ENCODE measurements at places on chromosomes 1 and 21. TPM values are rescaled to one million over a fixed set of nuclear protein-coding genes. Genes with fewer than 3 reads are reported as not detected.

DNA sequence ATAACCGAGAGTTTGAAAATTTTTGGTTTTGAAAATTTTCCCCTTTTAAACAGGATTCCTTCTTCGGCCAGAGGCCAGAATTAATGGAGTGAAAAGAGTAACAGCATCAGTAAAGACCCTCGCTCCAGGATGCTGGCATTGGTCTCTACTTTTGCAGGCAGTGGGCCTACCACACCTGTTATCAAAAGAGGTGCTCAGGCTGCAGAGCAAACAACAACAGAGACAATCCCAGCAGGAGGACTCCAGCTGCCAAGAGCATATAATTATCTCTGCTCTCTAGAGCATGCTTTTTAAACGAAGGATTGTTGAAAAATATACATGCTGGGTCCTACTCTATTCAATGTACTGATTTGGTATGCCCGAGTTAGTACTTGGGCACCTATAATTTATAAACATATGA, 1048.5 kb downstream of the PLA2G4A start:
- H3K27ac ChIP-seq = no peak overlapping the region
- no peaks in the 10 kb centered on the region for H3K36me3 ChIP-seq
- H3K4me3 ChIP-seq = no peak overlapping the region
- DNase-seq = no peak
- H3K27me3 ChIP-seq = no peaks in the 10 kb centered on the region

GRCh38 chr1:112057736-112058135, 68.3 kb upstream of the KCND3 start:
- H3K4me1 ChIP-seq = no peaks in the 10 kb centered on the region
- no peak overlapping the region for H3K4me3 ChIP-seq
- H3K36me3 ChIP-seq = no peaks in the 10 kb centered on the region

DNA sequence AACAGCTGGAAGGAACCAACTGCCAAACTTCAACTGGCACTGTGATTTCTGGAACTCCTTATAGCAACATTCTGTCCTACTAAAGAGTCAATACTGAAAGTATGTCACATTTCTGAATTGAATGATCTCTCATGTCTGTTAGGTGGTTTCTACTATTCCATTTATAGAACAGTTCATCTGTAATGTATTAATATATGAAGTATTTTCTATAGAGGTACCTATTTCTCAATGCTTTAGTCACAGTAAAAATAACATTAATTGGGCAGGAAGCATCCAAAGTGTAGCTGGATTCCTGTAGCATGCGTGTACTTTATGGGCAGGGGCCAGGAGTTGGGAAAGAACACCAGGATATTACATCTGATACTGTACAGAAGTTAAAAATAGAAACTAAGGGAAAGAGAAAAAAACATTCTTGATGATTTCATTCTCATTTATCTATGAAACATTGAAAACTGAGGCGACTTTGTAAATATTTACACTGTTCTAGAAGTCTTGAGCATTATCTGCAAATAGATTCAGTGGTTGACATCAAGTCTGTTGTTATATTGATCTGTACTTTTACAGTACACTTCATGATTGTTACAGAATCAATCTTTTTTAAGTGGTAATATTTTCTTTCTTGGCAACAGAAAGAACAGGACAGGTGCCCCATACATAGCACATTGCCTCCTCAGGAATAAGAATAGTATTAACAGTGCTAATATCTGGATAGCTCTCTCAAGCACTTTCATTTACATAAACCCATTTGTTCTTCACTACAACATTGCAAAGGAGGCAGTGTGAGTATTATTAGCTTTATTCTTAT, 6.2 kb upstream of the ZNF281 start:
- peaks cover 6% of the 10 kb centered on the region for H3K4me1 ChIP-seq
- peaks cover 10% of the 10 kb centered on the region for H3K27me3 ChIP-seq
- no peak overlapping the region for H3K27ac ChIP-seq
- H3K4me3 ChIP-seq = no peak overlapping the region
- H3K36me3 ChIP-seq = no peaks in the 10 kb centered on the region

DNA sequence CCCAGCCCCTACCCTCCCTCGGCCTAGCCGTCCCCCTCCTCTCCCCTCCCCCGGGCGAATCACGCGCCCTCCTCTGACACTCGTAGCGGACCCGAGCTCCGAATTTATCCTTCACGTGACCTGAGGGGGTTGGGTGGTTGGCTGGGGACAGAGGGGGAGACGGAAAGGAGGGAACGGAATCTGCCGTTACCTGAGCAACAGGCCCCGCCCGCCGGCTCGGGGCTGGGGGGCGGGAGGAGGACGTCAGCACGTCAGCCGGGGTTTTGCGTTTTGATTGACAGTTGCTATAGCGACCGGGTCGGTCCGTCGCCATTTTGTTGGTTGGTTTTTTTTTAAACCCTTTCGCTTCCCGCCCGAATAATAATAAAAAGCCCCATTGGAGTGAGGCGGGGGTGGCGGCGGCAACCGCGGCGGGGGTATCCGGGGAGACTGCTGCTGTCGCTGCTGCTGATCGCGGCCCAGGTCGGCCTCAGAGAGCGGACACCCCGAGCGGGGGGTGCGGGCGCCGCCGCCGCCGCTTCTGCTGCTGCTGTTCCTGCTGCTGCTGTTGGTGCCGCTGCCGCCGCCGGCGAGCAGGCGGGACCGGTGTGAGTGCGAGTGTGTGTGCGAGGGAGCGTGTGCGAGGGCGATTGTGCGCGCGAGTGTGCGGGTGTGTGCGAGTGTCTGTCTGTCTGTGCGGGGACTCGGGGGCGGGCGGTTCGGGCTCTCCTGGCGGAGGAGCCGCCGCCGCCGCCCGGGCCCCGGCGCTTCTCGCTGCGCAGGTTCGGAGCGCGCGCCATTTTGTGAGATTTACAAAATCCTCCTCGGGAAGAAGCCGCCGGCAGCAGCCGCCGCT, at the start of gene DYRK1A:
TSS of gene DYRK1A (plus strand) at position 292 of the 835 bp plus-strand sequence. CDS start 53,602 bp downstream, outside the sequence.
- peak within 1 kb of the TSS; percentile 99 for H3K4me3 ChIP-seq
- H3K36me3 ChIP-seq = peaks cover 9% of the 10 kb centered on the region
- H3K27me3 ChIP-seq = peaks cover 3% of the 10 kb centered on the region
- H3K4me1 ChIP-seq = peaks cover 39% of the 10 kb centered on the region
- peak within 1 kb of the TSS; percentile 100 for H3K27ac ChIP-seq

DNA sequence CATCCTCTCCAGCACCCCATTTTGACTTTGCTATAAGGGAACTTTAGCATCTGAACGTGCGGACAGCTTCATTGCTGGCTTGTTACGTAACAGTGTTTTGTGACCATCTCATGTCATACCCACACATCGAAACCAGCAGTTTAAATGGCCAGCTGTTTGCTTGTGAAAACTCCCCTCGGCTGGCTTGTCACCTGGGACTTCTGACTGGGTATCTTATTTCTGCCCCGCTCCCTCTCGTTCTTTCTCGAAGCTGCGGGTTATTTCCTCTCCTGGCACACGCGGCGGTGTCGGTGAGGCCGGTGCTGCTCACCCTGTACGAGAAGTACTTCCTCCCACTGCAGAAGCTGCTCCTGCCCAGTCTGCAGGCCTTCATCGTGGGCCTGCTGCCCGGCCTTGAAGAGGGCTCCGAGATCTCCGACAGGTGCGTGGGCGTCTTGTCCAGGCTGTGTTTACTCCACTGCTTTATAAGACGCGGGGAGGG, 43.5 kb downstream of the DOP1B start:
- H3K27me3 ChIP-seq = peaks cover 2% of the 10 kb centered on the region
- peaks cover 15% of the 10 kb centered on the region for H3K36me3 ChIP-seq
- H3K27ac ChIP-seq = no peak overlapping the region
- DNase-seq = no peak

DNA sequence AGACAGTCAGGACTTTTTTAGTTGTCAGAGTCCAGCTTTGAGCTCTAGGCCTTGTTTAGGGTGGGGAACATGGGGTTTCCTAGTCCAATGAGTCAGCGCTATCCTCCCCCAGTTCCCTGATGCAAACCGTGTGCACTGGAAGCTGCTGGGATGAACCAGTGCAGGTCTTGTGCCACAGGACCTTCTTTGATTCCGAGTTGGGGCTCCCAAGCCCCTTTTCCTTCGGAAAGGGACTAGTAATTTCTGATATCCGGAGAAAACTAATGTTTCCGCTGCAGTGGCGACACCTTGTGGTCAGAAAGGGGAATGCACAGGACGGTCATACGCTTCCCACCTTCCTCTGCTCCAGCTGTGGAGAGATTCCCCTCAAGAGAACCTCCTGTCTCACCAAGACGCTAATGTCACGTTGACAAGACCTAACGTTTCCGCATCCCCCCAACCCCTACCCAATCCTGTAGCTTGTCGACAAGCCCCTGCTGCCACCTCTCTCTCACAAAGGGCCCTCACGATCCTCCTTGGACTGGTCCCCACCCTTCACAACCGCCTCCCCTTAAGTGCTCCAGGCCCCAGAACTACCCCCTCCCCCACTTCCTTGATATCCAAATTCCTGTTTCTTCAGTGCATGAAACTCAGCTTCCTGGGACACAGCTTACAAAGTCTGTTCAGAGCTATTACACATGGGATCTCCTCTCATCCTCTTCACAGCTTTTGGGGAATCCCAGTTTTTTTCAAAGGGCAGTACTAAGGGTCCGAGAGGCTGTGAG, 30.9 kb downstream of the GPA33 start:
- H3K36me3 ChIP-seq = no peaks in the 10 kb centered on the region
- H3K4me1 ChIP-seq = peaks cover 10% of the 10 kb centered on the region
- peak; percentile 92 for DNase-seq
- no peak overlapping the region for H3K4me3 ChIP-seq

GRCh38 chr21:42447732-42448131, 44.0 kb downstream of the UBASH3A start:
- H3K4me3 ChIP-seq = no peak overlapping the region
- H3K27me3 ChIP-seq = no peaks in the 10 kb centered on the region
- peaks cover 46% of the 10 kb centered on the region for H3K4me1 ChIP-seq
- peak overlapping the region; percentile 20 for H3K27ac ChIP-seq

- DNase-seq = no peak
- no peak overlapping the region for H3K27ac ChIP-seq
- no peak overlapping the region for H3K4me3 ChIP-seq
- no peaks in the 10 kb centered on the region for H3K36me3 ChIP-seq
- no peaks in the 10 kb centered on the region for H3K4me1 ChIP-seq
These were observed 110.5 kb downstream of the HHAT start for GRCh38 chr1:210438928-210439841.

DNA sequence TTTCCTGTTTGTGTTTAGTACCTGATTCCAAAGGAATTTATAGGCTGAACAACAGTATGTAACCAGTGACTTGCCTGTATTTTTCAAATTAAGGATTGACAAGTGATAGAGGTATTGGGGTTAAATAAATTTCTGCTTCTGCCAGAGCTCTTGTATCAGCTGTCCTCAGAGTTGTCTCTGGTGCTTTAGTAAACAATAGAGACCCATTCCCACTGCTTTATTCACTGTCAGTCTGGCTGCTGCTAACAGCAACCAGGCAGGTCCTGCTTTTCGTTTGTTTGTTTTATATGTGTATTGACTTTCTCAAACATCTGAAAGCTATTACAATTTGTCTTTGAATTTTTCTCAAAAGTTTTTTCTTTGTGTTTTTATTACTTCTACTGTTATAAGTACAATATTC, 76.1 kb downstream of the OLFM3 start:
- H3K4me1 ChIP-seq = no peaks in the 10 kb centered on the region
- no peak overlapping the region for H3K4me3 ChIP-seq
- no peaks in the 10 kb centered on the region for H3K36me3 ChIP-seq
- H3K27me3 ChIP-seq = no peaks in the 10 kb centered on the region

DNA sequence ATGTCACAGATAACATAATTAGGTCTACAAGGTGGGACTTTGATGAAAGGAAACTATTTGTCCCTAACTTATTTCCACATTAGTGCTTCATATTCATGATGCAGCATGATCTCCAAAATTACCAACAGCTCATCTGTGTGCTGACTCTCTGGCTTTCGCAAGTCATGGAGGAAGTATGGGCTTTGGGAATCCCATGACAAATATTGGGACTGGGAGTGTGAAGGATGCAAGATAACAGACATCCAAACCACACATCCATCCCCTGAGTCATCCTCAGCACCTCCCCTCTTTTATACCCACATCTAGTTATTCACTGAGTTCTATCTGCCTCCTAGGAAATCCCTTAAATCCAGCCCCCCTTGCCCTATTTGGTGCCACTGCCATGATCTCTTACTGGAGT, 102.8 kb upstream of the COL24A1 start:
- no peak for DNase-seq
- H3K36me3 ChIP-seq = no peaks in the 10 kb centered on the region
- no peak overlapping the region for H3K27ac ChIP-seq
- H3K4me3 ChIP-seq = no peak overlapping the region

GRCh38 chr1:160097911-160098851, at the start of gene IGSF8:
Gene IGSF8 (minus strand): TSS chr1:160098619. CDS start chr1:160098472, 147 bp downstream.
- H3K27me3 ChIP-seq = no peaks in the 10 kb centered on the region
- H3K4me3 ChIP-seq = peak within 1 kb of the TSS; percentile 89
- H3K36me3 ChIP-seq = peaks cover 2% of the 10 kb centered on the region
- peak within 1 kb of the TSS; percentile 79 for H3K27ac ChIP-seq
- H3K4me1 ChIP-seq = peaks cover 37% of the 10 kb centered on the region

GRCh38 chr1:95984798-95985374, 736.7 kb upstream of the PTBP2 start:
- H3K36me3 ChIP-seq = no peaks in the 10 kb centered on the region
- no peak overlapping the region for H3K4me3 ChIP-seq
- DNase-seq = no peak
- no peaks in the 10 kb centered on the region for H3K27me3 ChIP-seq

DNA sequence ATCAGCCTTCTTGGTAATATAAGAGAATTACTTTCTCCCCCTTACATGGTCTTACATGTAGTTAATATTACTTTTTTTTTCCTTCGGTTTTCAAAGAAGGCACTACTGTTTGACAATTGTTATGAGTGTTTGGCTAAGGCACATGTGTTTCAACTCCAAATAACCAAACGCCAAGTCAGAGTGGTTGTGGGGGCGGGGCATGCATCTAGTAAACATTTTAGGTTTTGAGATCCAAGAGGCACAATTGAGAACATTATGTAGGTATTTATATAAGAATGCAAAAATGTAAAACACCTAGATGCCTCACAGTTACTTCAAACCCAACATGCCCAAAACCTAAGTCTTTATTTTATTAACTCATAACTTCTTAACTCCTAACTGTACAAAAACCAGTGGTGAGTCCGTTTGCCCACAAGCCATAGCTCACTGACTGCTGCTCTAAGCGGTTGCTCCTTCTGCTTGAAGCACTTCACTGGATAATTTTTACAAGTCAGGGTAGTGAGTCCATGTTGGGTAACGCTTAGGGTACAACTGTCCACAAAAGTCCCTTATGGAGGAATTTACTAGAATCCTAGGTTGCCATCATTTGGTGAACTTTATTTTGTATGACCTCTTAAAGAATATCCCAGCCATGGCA, 189.9 kb downstream of the HUNK start:
- no peaks in the 10 kb centered on the region for H3K27me3 ChIP-seq
- H3K36me3 ChIP-seq = no peaks in the 10 kb centered on the region
- H3K4me3 ChIP-seq = no peak overlapping the region
- no peaks in the 10 kb centered on the region for H3K4me1 ChIP-seq

- no peak overlapping the region for H3K4me3 ChIP-seq
- H3K4me1 ChIP-seq = peaks cover 6% of the 10 kb centered on the region
- no peak for DNase-seq
- H3K27me3 ChIP-seq = peaks cover 18% of the 10 kb centered on the region
These were observed 116.7 kb downstream of the CDC7 start for GRCh38 chr1:91617285-91617765.

- peaks cover 27% of the 10 kb centered on the region for H3K27me3 ChIP-seq
- H3K4me3 ChIP-seq = no peak overlapping the region
- H3K27ac ChIP-seq = no peak overlapping the region
- no peaks in the 10 kb centered on the region for H3K36me3 ChIP-seq
These were observed 165.4 kb upstream of the DPT start for GRCh38 chr1:168894397-168894903.

The C8B gene
- not detected for total RNA-seq

The UBXN11 gene
- 17.1 TPM for total RNA-seq

The RNU1-1 gene
- total RNA-seq = 2,189 TPM

The MTR gene
- total RNA-seq = 50.7 TPM

The ALX3 gene
- not detected for total RNA-seq

The APCS gene
- total RNA-seq = not detected

The SYCP1 gene
- not detected for total RNA-seq

The AMY1C gene
- not detected for total RNA-seq

The S100A2 gene
- 1.2 TPM for total RNA-seq

The GORAB gene
- 12.8 TPM for total RNA-seq

The SIM2 gene
- total RNA-seq = 0.12 TPM

Measured in activated CD4-positive, alpha-beta T cell treated with anti-CD3 and anti-CD28 coated beads, Interleukin-2, amount 10 ng/mL, durations not matched to agents 24 days and 14 days (primary cell).